Stromal cell of bone marrow (primary cell): ENCODE measurements at places on chromosomes 7 and 10.

DNA sequence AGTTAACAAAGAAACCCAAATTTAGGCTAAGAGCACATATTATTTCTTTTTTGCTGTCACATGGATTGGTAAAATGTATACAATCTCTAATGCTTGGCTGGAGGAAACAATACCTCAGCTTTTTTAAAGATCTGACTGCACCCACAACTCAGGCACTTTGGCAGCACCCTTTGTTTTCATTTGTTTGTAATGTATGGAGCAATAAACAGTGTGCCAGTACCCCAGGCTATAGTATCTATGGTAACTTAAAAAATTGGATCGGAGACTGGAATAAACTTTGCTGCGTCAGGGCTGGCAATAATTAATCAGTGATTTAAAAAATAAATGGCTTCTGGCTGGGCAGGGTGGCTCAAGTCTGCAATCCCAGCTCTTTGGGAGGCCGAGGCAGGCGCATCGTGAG lies 27.2 kb downstream of the POLR1F start:
- DNase-seq, result no peak

DNA sequence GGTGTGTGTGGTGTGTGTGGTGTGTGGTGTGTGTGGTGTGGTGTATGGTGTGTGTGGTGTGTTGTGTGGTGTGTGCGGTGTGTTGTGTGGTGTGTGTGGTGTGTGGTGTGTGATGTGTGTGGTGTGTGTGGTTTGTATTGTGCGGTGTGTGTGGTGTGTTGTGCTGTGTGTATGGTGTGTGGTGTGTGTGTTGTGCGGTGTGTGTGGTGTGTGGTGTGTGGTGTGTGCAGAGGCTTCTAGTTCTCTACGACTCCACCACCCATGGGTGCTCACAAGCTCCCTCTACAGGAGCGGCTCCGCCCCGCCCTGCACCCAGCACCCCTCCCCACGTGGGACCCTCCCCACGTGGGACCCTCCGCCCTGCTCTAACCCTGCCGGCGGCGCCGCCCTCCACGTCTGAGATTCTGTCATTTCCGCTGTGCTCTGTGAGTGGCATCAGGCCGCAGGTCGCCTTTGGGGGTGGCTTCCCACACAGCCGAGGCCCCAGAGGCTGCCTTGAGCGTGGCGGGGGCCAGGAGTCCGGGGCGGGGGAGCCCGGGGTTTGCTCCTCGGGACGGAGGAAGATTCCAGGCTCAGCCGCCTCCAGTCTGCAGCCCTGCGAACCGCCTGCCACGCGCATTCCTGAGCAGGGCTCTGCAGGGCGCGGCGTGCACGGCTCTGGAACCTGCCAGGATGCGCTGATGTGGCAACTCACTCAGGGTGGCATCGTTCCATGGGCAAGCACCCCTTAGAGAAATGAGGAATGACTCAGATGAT lies 37.0 kb upstream of the DNAJB6 start:
- no peak for DNase-seq

- DNase-seq, result no peak
These were observed 125.9 kb downstream of the GRK5 start for GRCh38 chr10:119333146-119333792.

DNA sequence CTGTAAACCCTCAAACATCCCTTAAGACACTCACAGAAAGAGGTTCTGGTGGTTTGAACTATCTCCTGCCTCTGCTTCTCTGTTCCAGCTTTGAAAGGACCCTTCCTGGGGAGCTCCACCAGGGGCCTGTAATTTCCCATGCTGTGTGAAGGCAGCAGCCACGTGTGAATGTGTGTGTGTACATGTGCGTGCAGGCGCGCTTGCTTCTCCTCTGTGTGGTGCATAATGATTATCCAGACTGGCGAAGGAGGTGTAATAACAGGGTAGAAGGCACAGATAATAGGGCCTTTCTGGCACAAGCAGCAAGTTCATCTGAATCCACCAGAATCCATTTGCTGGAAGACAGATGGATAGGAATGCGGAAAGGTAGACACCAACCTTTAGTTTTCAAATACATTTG lies 466.5 kb downstream of the GRID1 start:
- DNase-seq, result no peak

- peak; percentile 25 for DNase-seq
These were observed 53.6 kb downstream of the SEC61G start for GRCh38 chr7:54705436-54705835.

- no peak for DNase-seq
These were observed 65.8 kb downstream of the PIP4K2A start for GRCh38 chr10:22648547-22648961.

- no peak for DNase-seq
These were observed 167.5 kb downstream of the NRF1 start for GRCh38 chr7:129778770-129779601.

GRCh38 chr7:158101821-158102450 lies 485.7 kb downstream of the PTPRN2 start:
- DNase-seq, result no peak

GRCh38 chr10:13685885-13686284 lies 99.1 kb downstream of the PRPF18 start:
- DNase-seq, result no peak

- DNase-seq, result no peak
These were observed 25.5 kb downstream of the ACADSB start for GRCh38 chr10:123034332-123034731.
